SK-MEL-5 (cell line): ENCODE measurements at places on chromosomes 7 and 10.
A peak's percentile ranks its signal among the peaks of the same experiment; 100 is the strongest.

GRCh38 chr7:158043551-158044481 is 543.8 kb downstream of the PTPRN2 start:
- DNase-seq, result no peak

- no peak for DNase-seq
These were observed 31.9 kb downstream of the RBM17 start for GRCh38 chr10:6120691-6121090.

DNA sequence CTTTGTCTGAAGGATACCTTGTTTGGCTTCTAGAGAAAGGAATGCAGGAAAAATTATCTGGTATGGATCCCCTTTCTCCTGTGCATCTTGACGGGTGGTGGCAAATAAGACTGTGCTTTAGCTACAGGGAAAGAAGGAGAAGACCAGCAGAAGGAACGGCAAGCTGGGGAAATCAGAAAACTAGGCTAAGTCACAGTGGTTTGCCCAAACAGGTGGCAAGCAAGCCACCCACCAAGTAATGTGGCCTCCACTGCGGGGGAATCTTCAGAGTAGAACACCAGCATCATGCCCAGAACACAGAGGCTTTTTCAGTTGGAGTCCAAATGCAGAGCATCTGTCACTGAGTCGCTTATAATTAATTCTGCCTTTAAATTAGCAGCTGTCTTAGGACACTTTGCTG is 282.8 kb downstream of the PHF14 start:
- DNase-seq, result no peak

DNA sequence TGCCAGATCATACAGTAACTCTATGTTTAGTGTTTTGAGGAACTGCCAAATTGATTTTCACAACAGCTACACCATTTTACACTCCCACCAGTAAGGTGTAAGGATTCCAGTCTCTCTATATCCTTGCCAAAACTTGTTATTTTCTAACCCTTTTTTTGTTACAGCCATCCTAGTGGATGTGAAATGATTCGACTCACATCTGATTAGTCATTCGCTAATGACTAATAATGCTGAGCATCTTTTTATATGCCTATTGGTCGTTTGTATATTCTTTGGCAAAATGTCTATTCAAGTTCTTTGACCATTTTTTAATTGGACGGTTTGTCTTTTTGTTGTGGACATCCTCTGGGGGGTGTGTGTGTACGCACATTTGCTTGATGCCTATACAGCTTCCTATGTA is 142.8 kb downstream of the DGKB start:
- no peak for DNase-seq

- no peak for DNase-seq
These were observed 1.9 kb upstream of the HSPA12A start for GRCh38 chr10:116744163-116744753.

GRCh38 chr10:96290368-96291133 is 13.7 kb upstream of the DNTT start:
- DNase-seq, result no peak

- no peak for DNase-seq
These were observed 446.3 kb downstream of the GRID1 start for GRCh38 chr10:85920311-85920710.

GRCh38 chr7:46288861-46289260 is 367.8 kb upstream of the IGFBP3 start:
- DNase-seq, result no peak

DNA sequence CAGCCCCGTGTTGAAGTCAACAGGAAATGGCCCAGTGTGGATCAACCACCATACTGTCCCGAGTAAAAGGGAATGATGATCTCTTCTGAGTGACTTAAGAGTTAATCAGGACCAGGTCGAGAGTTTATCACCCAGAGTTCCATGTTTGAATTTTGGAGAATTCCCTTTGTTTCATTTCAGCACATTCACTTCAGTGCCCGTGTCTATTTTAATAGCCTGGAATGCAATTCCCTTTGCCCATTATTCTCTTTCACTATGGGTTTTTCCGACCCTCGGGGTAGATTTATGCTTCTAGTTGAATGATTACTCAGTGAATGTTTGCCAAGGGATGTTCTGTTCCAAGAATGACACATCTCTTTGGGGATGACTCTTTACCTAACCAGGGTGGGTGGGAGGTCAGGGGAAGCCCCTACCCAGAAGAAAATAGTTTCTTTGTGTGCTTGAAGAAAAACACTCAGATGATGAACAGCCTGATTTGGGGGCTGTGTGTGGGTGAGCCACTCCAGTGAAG is 594.9 kb downstream of the INHBA start:
- DNase-seq, result no peak

DNA sequence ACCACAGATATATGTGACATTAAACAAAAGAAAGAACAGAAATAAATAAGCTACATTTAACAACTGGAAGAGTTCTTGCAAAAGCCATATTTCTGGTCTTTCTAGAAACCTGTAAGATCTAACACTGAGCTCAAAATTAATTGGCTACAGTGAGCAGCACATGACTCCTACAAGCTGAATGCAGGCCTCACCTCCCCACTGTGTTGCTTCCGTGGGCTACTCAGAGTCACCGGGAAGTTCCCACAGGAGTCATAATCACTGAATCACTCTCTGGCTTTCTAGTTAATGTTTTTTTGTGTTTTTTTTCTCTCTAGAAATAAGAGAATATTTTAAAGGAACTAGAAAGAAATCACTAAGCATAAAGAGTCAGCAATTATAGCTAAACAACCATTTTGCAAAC is 10.2 kb upstream of the MRPS24 start:
- DNase-seq, result no peak

DNA sequence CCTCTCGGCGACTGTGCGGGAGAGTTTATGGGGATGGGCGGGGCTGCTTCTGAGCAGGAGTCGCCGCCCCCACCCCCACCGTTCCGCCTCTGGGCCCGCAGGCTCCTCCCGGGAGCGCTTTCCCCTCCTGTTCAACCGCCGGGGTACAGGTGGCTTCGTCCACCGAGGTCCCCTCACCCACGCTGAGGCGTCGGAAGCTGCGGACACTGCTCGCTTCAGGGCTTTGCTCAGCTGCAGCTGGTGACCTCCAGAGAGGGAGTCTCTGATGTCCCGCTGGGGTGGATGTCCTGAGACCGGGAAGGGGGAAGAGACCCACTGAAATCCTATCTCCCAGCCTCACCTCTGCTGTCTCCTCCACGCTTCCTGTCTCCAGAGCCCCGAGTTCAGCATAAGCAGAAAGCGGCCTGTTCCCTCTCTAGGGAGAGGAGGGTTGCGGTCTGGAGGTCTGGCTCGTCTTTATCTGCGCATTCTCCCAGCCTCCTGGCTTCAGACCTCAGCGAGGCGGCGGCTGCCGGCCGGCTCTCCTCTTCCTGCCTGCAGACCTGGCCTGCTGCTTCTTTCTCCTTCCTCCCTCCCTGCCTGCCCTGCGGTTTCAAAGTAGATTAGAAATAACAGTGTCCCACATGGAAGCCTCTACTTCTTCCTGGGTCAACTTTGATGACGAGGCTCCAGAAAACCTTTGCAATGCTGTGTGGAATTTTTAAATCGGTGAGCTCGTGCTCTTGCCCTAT is 1.8 kb downstream of the CYP2E1 start:
- no peak for DNase-seq

DNA sequence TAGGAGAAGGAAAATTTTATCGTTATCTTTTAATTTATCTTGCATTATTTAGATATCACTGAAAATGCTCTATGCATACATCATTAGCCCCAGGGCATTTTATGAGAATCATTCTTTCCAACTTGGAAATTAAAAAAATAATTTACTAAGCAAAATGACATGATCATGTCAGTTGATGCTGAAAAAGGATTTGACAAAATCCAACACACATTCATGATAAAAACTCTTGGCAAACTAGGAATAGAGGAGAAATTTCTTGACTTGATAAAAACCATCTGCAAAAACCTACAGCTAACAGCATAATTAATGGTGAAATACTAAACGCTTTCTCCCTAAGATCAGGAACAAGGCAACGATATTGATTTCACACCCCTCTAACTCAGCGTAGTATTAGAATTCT is 40.2 kb upstream of the RSU1 start:
- DNase-seq, result no peak

DNA sequence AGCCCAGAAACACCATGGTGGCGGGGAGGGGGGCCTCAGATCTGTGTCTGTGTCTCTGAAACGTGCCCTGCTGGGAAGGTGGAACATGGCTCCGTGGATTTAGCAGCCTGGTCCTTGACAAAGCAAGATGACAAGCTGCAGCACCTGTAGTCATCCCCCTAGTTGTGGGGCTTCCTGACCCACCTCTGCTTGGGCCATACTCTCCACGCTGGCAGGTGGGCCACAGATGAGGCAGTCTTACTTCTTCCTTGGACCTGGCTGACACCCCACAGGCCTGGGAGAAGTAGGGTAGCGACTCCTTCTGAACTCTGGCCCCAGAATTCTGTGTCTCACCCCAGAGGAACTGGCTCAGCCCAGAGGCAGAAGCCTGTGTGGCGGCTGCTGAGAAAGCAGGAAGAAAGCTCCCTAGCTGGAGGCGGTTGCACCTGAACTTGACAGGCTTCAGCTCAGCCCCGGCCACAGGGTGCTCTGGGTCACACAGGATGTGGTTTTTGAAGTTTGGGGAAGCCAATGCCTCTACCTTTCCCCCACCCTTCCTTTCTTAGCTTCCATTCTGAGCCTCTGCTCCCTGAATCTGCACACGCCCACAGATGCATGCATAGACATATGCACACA is 113.9 kb downstream of the ABLIM1 start:
- DNase-seq, result no peak

DNA sequence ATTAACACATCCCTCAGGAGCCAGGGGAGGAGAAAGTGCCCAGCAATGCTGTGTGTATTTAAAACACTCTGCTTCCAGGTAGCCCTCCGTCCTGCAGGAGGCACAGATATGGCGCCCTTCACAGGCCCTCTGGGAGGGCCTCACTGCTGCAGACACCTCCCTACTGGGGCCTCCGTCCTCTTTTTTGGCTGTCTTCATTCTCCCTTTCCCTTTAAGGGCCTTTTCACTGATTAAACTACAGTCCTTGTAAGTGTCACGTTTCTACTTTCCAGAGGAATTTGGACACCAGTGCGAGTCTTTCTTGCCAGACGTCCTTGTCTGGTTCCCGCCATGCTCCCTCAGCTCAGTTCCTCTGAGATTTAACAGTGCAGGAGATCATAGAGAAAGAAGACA is 39.7 kb upstream of the MKRN1 start:
- DNase-seq, result no peak

DNA sequence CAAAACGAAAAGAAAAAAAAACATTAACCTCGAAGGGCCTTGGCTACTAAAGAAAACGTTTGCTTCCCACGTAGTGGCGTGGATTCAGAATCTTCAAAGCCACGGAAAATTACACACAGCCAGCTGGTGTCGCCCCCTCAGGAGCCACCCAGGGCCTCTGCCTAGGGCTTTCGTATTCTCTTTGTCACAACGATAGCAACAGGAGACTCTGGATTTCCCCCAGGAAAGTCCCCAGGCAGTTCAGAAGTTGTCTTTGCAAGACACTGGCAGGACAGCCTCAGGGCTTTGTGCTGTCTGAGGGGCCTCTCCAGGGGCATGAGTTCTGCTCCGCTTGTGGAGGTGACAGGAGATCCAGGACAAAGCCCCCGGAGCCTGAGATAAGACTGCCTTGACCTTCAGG is 150.2 kb upstream of the INSYN2A start:
- no peak for DNase-seq

- no peak for DNase-seq
These were observed 88.4 kb downstream of the MTPN start for GRCh38 chr7:135888740-135889139.

GRCh38 chr7:73418113-73418703 is 15.4 kb upstream of the FZD9 start:
- DNase-seq, result peak; percentile 49
